NCI-H2227 treated with DMSO at 0.1 percent for 48 hours (cell line): ENCODE measurements at places on chromosomes 3 and 15.

DNA sequence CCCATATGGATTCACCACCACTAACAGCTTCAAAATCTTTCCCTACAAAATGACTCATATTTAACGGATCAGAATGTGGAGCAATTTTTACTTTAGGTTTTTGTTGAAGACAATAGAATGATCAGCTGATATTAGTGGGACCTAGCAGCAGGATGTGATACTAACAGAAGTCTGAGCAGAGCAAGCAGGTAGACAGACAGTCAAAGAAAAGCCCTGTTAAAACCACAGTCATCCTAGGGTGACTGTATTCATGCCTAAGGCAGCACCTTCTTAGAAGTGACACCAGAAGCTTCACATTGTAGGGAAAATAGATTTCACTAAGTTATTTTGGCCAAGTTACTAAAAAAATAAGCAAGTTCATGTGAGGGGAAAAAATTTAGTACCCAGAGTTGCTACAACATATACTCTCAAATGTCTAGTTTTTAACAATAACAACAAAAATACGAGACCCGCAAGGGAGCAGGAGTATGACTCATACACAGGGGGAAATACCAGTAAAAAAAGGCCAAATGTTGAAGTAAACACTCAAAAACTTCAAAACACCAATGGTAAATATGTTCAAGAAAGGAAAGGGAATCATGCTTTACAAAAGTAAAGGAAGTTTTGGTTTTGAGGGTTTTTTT, 590.9 kb downstream of the EPHA3 start:
- no peak for DNase-seq

GRCh38 chr15:89364341-89364740, 29.7 kb upstream of the POLG start:
- DNase-seq: no peak

DNA sequence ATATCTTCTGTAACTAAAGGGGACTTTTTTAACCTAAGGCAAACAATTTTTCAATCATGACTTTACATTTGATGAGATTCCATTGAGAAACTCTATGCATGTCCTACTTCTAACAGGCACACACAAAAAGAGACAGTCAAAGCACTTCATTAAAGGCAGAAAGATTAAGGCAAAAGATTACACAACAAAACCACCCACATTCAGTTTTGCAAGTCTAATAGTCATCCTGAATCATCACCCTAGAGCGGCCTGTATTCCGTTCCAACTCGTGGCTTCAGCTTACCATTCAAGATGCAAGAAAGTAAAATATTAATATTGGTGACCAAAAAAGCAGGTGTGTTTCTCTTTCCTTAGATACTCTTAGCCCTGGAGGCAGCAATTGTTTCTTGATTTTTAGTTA, 205.9 kb downstream of the P3H2 start:
- no peak for DNase-seq

DNA sequence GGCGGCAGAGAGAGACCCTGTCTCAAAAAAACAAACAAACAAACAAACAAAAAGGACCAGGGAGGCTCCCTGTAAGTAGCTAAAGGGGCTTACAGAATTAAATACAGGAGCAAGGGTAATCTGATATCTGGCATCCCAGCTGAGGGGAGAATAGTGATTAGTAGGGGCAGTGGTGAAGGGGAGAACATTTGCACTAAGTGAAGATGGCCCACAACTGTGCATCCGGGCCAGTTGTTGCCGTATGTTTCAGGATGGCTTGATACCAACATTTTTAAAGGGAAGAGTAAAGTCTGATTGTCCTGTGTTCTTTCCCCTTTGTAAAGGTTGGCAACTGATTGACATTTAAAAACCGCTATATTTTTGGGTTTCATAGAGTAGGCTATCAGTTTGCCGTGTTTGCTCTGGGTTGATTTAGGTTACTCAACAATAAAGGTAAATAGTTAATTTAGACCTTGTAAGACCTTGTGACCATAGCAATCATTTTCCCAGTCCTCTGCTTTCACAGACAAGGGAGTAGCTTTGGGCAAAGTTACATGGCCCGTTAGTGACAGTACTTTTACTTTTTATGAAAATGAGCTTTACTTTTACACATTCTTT, 167.8 kb downstream of the PTPRG start:
- no peak for DNase-seq

- no peak for DNase-seq
These were observed 136.4 kb downstream of the CLASP2 start for GRCh38 chr3:33581666-33582065.

- no peak for DNase-seq
These were observed 58.3 kb upstream of the TMEM115 start for GRCh38 chr3:50417637-50418033.

GRCh38 chr3:127252446-127252845, 35.4 kb downstream of the PRR20G start:
- DNase-seq: no peak
